GM23338 (cell line): ENCODE measurements at places on chromosomes 5 and 9. TPM values are rescaled to one million over a fixed set of nuclear protein-coding genes. Genes with fewer than 3 reads are reported as not detected.

The CBY3 gene
- 0.52 and 2.3 TPM in 2 replicates for total RNA-seq

The TMEM252 gene
- not detected in 2 replicates for total RNA-seq

The MEIKIN gene
- total RNA-seq: not detected in 2 replicates

The SLC25A48 gene
- 1.4 and 1.5 TPM in 2 replicates for total RNA-seq

The PCDHGA2 gene
- total RNA-seq: 0.82 and 1.0 TPM in 2 replicates

The PCDHGA7 gene
- total RNA-seq: 2.9 and 4.4 TPM in 2 replicates

DNA sequence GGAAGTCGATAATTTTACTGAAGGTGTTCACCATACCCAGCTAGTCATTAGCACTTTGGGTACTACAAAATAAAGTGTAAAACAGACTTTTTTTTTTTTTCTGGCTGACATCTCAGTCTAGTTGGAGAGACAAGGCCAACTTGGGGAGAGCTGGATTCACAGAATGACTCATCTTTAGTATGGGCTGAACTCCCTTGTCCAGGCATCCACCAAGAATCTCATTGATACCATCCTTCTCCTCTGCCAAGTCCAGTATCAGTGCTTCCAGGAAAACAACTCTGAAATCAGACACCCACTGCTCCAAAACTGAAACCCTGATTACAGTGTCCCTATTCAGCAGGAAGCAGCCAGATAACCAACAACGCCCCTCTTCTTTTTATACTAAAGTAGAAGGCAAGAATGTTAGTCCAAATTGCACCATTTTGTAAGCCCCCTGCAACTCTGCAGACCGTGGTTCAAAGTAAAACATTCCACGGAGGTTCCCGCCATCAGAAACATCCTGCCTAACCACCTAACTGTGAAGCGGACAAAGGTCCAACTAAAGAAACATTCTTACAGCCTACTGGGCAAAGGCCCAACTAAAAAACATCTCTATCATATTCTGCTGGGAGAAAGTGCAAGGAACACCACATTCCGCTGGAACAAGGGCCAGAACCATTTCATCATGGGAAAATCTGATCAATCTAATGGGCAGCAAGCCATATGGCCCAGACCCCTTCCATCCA lies 728.2 kb downstream of the BRINP1 start:
- no peak for DNase-seq

- no peak for DNase-seq
Measured at GRCh38 chr5:8291641-8292040, 422.7 kb downstream of the MTRR start.

- no peak for DNase-seq
Measured at GRCh38 chr9:117178596-117179375, 236.1 kb downstream of the ASTN2 start.

- no peak for DNase-seq
Measured at GRCh38 chr5:119347991-119348390, 7.8 kb upstream of the TNFAIP8 start.

GRCh38 chr9:110036286-110036685 lies 171.7 kb downstream of the C9orf152 start:
- DNase-seq: no peak

- no peak for DNase-seq
Measured at GRCh38 chr5:97133101-97133500, 9.3 kb downstream of the LIX1 start.

GRCh38 chr5:76367623-76368371 lies 35.3 kb upstream of the IQGAP2 start:
- no peak for DNase-seq

GRCh38 chr9:134751622-134752021 lies 110.0 kb downstream of the COL5A1 start:
- DNase-seq: no peak

DNA sequence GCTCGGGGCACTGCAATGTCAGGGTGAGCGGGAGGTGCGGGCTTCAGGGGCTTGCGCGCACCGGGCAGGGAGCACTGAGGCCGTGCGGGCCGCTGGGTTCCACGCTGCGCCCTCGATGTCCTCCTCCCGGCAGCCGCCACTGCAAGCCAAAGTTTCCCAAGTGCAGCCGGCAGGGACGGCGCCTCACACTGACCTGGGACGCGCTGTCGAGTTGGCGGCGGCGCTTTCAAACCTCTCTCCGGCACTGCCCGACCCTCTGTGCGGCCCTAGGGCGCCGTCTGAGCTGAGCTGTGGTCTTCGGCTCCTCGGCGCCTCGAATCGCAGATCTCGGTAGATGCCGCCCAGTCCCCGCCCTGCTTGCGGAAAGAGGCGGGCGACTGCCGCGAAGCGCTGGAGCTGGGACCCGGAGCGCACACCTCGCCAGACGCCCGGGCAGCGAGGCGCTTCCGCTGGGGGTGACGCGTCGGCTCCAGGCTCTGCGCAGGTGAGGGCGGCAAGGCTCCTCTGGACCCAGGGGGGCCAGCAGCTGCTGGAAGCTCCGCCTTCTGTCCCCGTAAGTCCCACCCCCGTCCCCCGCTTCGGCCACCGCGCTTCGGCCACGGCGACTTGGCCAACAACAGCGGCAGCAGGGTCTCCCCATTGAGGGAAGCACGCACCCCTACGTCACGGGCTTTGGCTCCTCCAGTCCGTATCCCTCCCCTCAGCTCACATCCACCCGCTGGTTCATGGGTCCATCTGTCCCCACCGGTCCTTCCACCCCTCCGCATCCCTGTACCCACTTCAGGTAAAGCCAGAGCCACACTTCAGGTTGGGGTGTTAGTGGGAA lies at the start of gene ANKRD34B:
Gene ANKRD34B (minus strand): TSS at position 320 of the 826 bp plus-strand sequence. CDS start 10,261 bp downstream, outside the sequence.
- DNase-seq: peak; percentile 89

- no peak for DNase-seq
Measured at GRCh38 chr9:77063645-77064285, 44.3 kb downstream of the FOXB2 start.

- DNase-seq: no peak
Measured at GRCh38 chr9:135587658-135588057, 26.1 kb downstream of the PAEP start.
